ENCODE measurements at places on chromosomes 3 and 15. TPM values are rescaled to one million over a fixed set of nuclear protein-coding genes. Genes with fewer than 3 reads are reported as not detected.
A peak's percentile ranks its signal among the peaks of the same experiment; 100 is the strongest.

GRCh38 chr15:38068626-38069391 lies 134.4 kb downstream of the TMCO5A start:
- no peak for DNase-seq

- peak; percentile 24 for DNase-seq
Observed at GRCh38 chr15:38354315-38354929, 99.5 kb upstream of the FAM98B start.

GRCh38 chr15:44024155-44024554 lies 170.9 kb downstream of the FRMD5 start:
- DNase-seq, result no peak

DNA sequence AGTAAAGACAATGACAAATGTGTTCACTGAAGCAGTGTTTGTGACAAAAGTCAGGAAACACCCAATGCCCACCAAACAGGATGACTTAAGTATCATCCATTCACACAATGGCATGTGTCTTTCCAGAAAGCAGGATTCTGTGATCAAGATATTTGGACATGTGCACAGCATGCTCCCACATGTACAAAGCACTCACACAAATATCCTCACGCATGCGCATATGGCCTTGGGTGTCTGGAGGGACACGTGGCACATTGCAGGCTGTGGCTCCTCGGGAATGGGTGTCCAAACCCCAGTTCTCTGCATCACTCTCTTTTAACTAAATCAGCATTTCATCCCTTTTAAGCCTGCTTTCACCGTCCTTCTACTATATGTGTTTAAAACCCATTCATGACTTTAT lies 130.5 kb downstream of the KLF13 start:
- DNase-seq, result no peak

GRCh38 chr3:58009026-58009748 lies 965 bp downstream of the FLNB start:
- peak; percentile 48 for DNase-seq

- no peak for DNase-seq
Observed at GRCh38 chr3:36891701-36892160, 53.1 kb downstream of the TRANK1 start.

DNA sequence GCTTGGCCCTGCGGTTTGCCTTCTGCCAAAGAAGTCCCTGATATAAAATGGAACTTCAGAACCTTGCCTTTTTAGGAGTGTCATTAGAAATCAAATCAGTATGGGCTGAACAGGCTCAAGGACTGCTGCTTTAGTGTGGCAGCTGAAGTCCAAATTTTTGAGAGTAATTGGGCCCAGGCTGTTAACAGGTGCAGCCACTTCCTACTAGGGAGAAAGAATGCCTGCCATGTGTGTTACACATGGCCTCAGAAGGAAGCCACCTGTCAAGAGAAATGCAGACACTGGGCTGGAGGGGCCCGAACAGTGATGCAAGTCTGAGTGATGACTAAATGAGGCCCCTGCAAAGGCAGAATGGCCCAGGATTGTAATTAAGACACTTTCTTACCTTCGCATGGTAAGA lies 786.7 kb upstream of the CFAP20DC start:
- no peak for DNase-seq

DNA sequence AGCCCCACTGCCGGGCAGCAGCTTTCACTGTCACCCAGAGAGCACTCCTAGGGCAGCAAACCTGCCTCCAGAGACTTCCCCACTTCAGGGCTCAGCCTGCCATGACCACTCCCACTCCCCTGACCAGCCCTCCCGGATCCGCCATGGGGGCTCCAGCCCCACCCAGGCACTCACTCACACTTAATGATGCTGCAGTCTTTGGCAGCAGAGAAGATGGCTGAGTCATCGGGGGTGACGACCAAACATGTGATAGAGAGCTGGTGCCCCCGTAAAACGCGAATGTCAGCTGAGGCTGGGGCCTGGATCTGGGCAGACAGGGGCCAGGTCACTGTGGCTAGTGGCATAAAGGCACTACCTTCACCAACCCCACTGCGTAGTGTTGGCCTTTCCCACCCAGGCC lies 4.7 kb downstream of the RRP9 start:
- DNase-seq, result no peak

MNS1 gene
- total RNA-seq, result 0.74 TPM

EAF1 gene
- 25.8 TPM for total RNA-seq

MORC1 gene
- not detected for total RNA-seq

GRCh38 chr3:195128255-195129071 lies 142.5 kb downstream of the XXYLT1 start:
- DNase-seq, result no peak

DCP1A gene
- total RNA-seq, result 40.2 TPM

MITF gene
- total RNA-seq, result 0.38 TPM

DNA sequence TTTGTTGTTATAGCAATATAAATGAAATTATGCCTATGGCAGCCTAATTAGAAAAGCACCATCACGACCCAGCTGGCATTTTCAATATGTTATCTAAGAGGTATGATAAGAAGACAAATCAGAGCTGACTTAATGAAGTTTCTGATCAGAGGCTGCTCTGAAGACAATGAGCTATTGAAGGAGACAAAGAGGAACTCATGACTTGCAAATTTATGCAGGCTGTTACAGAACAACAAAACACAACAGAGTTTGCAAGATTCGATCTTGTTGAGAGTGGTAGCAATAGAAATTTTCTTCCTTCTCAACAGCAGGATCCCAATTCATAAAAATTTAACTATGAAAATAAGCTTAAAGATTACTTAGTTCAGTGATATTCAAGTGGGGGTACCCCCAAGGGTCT lies 7.7 kb downstream of the CCDC54 start:
- no peak for DNase-seq

GRCh38 chr3:4995500-4996053 lies 16.3 kb downstream of the BHLHE40 start:
- DNase-seq, result no peak

GRCh38 chr15:78044407-78045155 lies 32.9 kb downstream of the TBC1D2B start:
- no peak for DNase-seq

CFAP100 gene
- total RNA-seq, result not detected

DNA sequence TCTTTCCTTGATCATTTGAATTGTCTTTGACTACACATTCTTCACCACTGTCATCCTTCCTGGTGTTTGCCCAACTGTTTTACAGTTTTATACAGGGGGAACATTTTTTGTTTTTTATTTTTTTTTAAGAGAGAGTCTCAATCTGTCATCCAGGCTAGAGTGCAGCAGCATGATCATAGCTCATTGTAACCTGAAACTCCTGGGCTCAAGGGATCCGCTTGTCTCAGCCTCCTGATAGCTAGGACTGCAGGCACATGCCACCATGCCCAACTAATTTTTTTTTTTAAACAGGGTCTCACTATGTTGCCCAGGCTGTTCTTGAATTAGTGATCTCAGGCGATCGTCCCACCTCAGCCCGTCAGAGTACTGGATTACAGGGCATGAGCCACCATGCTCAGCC lies 222.6 kb downstream of the BBX start:
- DNase-seq, result no peak

- DNase-seq, result no peak
Observed at GRCh38 chr3:116886202-116886893, 176.8 kb downstream of the TUSC7 start.

DNA sequence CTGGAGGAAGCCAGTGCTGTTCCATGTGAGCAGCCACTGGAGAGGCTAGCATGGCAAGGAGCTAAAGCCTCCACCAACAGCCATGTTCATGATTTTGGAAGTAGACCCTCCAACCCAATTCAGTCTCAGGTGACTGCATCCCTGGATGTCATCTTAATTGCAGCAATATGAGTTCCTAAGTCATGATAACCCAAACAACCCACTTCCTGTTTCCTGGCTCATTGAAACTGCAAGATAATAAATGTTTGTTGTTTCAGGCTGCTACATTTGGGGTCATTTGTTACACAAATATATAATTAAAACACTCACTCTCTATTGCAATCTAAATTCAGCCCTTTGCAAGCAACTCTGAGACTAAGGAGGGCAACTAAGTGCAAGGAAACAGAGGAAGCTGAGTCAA lies 62.4 kb upstream of the SLC24A5 start:
- DNase-seq, result no peak

- peak; percentile 38 for DNase-seq
Observed at GRCh38 chr3:184597829-184598573, 36.4 kb downstream of the EPHB3 start.

DNA sequence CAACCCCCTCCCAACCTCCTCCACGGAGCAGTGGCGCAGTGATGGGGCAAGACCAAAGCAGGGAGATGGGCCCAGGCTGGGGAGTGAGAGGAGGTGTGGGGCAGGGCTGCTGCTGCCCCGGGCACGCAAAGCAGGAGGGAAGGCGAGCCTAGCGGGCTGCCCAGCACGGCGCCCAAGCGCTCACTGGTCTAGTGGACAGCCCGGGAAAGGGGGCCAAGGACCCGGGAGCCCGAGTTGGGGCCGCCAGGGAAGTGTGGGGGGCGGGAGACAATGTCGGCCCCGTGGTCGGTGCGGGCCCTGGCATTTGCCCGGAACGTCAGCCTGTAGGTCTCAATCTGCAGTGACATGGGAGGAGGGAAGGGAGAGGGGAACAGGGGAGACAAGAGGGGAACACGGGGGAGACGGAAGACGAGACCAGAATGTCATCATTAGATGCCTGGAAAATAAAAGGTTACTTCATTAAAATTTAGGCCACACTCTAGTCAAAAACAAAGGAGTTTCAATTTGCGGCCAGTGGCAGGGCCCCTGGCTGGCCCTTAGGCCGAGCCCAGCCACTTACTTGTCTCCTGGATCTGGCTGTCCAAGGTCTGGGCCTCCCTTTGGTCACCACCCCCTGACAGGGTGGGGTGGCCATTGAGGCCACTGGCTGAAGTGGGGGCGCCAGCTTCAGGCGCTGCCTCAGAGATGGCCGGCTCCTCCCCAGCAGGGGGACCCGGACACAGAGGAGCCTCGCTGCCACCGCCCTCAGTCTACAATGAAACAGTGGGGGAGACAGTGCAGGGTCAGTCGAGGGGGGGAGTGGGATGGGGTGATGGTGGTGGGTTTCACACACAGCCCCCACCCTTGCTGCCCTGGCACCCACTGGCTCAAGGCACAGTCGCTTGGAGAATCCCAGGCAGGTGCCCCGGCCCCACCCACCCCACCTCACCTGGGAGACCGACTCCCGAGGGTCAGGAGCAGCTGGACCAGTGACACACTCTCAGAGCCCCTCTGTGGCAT lies 50.0 kb downstream of the DHX30 start:
- DNase-seq, result no peak

CACNA1D gene
- 0.26 TPM for total RNA-seq

GRCh38 chr15:68150187-68150586 lies 54.9 kb downstream of the CALML4 start:
- no peak for DNase-seq

SCN5A gene
- 0.47 TPM for total RNA-seq

- no peak for DNase-seq
Observed at GRCh38 chr3:15490158-15490557, 31.3 kb downstream of the COLQ start.

SGO1 gene
- 15.6 TPM for total RNA-seq

- DNase-seq, result no peak
Observed at GRCh38 chr3:99529265-99529664, 109.1 kb upstream of the COL8A1 start.

NAALADL2 gene
- not detected for total RNA-seq

HIGD2B gene
- 0.27 TPM for total RNA-seq

CEP19 gene
- 7.3 TPM for total RNA-seq

GRCh38 chr3:111812701-111813100 lies 46.4 kb upstream of the PHLDB2 start:
- no peak for DNase-seq

GRCh38 chr3:147407114-147407497 lies 763 bp upstream of the ZIC4 start:
- no peak for DNase-seq

ZBTB20 gene
- 6.3 TPM for total RNA-seq

CHRNA5 gene
- 8.4 TPM for total RNA-seq

All from CD8-positive, alpha-beta memory T cell (primary cell).